ENCODE measurements at places on chromosomes 4 and X. TPM values are rescaled to one million over a fixed set of nuclear protein-coding genes. Genes with fewer than 3 reads are reported as not detected.
A peak's percentile ranks its signal among the peaks of the same experiment; 100 is the strongest.

- DNase-seq, result no peak
Measured at GRCh38 chrX:111662292-111662691, 18.7 kb upstream of the ALG13 start.

- peak; percentile 31 for DNase-seq
Measured at GRCh38 chrX:30888526-30889146, 418 bp downstream of the TAB3 start.

DNA sequence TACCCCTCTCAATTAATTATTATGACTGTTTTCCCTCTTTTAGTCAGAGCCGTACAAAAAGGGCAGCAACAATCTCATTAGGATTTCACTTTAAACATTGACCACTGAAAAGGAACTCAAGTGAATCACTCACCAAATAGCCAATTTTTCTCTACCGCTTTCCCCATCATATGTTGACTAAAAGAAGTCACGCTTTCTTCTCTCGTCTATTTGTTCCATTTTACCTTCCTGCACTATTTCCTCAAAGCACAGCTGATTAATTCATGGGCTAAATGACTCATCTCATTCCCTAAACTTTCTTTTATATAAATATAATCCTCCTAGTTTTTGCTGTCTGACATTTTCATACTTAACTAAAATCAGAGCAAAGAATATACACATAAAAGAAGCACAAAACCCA, 8.2 kb downstream of the MID1 start:
- DNase-seq, result no peak

DNA sequence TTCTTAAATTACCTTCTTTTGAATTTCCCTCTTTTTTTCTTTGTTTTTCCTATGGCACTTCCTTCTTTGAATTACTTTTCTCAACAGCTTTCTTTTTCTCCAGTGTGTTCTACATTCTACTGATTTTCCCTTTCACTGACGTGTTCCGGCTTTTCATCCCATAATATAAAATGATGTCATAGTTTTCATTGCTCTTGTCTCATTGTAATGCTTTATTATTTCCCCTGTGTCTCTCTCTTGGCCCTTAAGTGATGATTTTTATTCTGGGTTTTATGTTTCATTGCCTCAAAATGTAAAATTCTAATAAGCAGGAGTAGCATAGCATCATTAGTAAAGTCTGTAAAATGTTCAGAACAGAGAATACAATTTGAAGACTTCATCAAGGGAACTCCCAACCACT, 299.3 kb downstream of the KCTD8 start:
- DNase-seq, result no peak

Gene PITX2
- total RNA-seq, result not detected

Gene LGI2
- total RNA-seq, result not detected

DNA sequence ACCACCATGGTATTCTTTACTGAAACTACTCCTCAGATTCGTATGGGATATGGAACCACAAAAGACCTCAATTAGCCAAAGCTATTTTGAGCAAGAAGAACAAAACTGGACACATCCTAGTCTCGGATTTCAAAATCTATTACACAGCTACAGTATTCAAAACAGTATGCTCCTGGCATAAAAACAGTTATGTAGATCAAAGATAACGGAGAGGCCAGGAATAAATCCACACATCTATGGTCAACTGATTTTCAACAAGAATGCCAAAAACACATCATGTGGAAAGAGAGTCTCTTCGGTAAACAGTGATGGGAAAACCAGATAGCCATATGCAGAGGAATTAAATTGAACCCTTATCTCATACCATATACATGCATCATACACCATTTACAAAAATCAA, 155.3 kb downstream of the SPCS3 start:
- no peak for DNase-seq

Gene EVC
- total RNA-seq, result 1.9 TPM

Gene CFI
- not detected for total RNA-seq

GRCh38 chr4:52837716-52838558, 24.2 kb upstream of the RASL11B start:
- DNase-seq, result no peak

Gene ZFP92
- 1.5 TPM for total RNA-seq
